T-helper 2 cell treated with Interferon-gamma antibody and Interleukin-4, amounts not matched to agents 100 ng/mL and 5 ng/mL, for 36 hours (primary cell): ENCODE measurements at places on chromosomes 16 and 17. TPM values are rescaled to one million over a fixed set of nuclear protein-coding genes. Genes with fewer than 3 reads are reported as not detected.

The ACSM2A gene
- not detected in 2 replicates for total RNA-seq

The CCDC154 gene
- total RNA-seq, result 1.4 and 2.2 TPM in 2 replicates

The SOX8 gene
- total RNA-seq, result 0.11 TPM in 1 of 2 replicates, not detected in the other

The PRSS27 gene
- total RNA-seq, result 1.0 and 1.2 TPM in 2 replicates

The GJC1 gene
- total RNA-seq, result 2.1 and 2.2 TPM in 2 replicates

The TEKT5 gene
- not detected in 2 replicates for total RNA-seq

The MYO15B gene
- 53.8 and 55.5 TPM in 2 replicates for total RNA-seq

The KRTAP2-1 gene
- not detected in 2 replicates for total RNA-seq

The OR3A3 gene
- total RNA-seq, result not detected in 2 replicates

The KRT33B gene
- not detected in 2 replicates for total RNA-seq

The GGT6 gene
- 0.07 TPM in 1 of 2 replicates, not detected in the other for total RNA-seq

The KRTAP9-2 gene
- total RNA-seq, result not detected in 2 replicates

The BRICD5 gene
- total RNA-seq, result 10.6 and 12.1 TPM in 2 replicates

The DNAH3 gene
- total RNA-seq, result 0.02 TPM in 1 of 2 replicates, not detected in the other

The GPR179 gene
- total RNA-seq, result not detected in 2 replicates

The NPIPA3 gene
- 2.5 and 2.9 TPM in 2 replicates for total RNA-seq

The PARN gene
- total RNA-seq, result 44.3 and 47.2 TPM in 2 replicates

The UNC13D gene
- 206 and 210 TPM in 2 replicates for total RNA-seq

The KRTAP4-3 gene
- not detected in 2 replicates for total RNA-seq

The CRYBA1 gene
- total RNA-seq, result not detected in 2 replicates

The BCAR1 gene
- not detected in 2 replicates for total RNA-seq

The TMEM98 gene
- 10.5 and 12.2 TPM in 2 replicates for total RNA-seq

The PRR15L gene
- not detected in 2 replicates for total RNA-seq

The WNK4 gene
- 0.11 and 0.50 TPM in 2 replicates for total RNA-seq

The C16orf92 gene
- not detected in 2 replicates for total RNA-seq

The HOXB13 gene
- total RNA-seq, result not detected in 2 replicates

The TNFRSF13B gene
- not detected in 2 replicates for total RNA-seq

The EFNB3 gene
- total RNA-seq, result 0.09 TPM in 1 of 2 replicates, not detected in the other

The SPNS2 gene
- 0.36 and 0.64 TPM in 2 replicates for total RNA-seq

The PSMB3 gene
- 277 and 284 TPM in 2 replicates for total RNA-seq

The ICAM2 gene
- 98.1 and 98.9 TPM in 2 replicates for total RNA-seq
